ENCODE measurements at places on chromosomes 11 and 22.

- H3K27me3 ChIP-seq = no peaks in the 10 kb centered on the region
- DNase-seq = no peak
- no peak overlapping the region for H3K4me3 ChIP-seq
- H3K27ac ChIP-seq = no peak overlapping the region
- H3K36me3 ChIP-seq = no peaks in the 10 kb centered on the region
These were observed 12.1 kb upstream of the BBOX1 start for GRCh38 chr11:27028561-27028965.

- peaks cover 3% of the 10 kb centered on the region for H3K4me1 ChIP-seq
- H3K4me3 ChIP-seq = no peak overlapping the region
- H3K27me3 ChIP-seq = no peaks in the 10 kb centered on the region
These were observed 6.0 kb downstream of the TMEM123 start for GRCh38 chr11:102446606-102447005.

DNA sequence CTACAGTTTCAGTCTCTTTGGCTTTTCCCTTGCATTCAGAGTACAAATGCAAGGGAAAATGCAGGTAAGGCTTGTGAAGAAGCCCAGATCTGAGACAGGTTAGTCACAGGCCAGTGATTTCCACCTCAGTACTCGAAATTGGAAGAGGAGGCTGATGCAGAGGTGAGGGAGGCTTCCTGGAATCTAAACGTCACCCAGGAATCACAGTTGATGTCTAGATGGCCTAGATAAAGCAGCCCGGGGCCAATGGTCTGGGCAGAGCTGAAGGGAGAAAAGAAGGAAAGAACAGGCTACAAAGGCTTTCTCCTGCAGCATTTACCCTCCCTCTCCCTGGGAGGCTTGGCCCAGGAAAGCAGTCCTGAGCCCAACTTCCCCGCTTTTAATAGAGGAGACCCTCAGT is 8.5 kb downstream of the TRIM6 start:
- no peaks in the 10 kb centered on the region for H3K27me3 ChIP-seq
- H3K36me3 ChIP-seq = peaks cover 34% of the 10 kb centered on the region
- H3K27ac ChIP-seq = no peak overlapping the region
- DNase-seq = no peak
- H3K4me1 ChIP-seq = peaks cover 8% of the 10 kb centered on the region

DNA sequence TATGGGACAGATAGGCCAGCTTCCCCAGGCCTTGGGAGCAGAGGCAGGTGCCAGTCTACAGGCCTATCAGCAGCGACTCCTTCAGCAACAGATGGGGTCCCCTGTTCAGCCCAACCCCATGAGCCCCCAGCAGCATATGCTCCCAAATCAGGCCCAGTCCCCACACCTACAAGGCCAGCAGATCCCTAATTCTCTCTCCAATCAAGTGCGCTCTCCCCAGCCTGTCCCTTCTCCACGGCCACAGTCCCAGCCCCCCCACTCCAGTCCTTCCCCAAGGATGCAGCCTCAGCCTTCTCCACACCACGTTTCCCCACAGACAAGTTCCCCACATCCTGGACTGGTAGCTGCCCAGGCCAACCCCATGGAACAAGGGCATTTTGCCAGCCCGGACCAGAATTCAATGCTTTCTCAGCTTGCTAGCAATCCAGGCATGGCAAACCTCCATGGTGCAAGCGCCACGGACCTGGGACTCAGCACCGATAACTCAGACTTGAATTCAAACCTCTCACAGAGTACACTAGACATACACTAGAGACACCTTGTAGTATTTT is 26.6 kb upstream of the L3MBTL2 start:
- no peak overlapping the region for H3K27ac ChIP-seq
- H3K4me3 ChIP-seq = no peak overlapping the region
- H3K36me3 ChIP-seq = peaks cover 72% of the 10 kb centered on the region
- no peaks in the 10 kb centered on the region for H3K27me3 ChIP-seq
- DNase-seq = no peak

GRCh38 chr11:115676206-115676605 is 172.0 kb upstream of the CADM1 start:
- no peaks in the 10 kb centered on the region for H3K27me3 ChIP-seq
- peak; percentile 69 for DNase-seq
- no peaks in the 10 kb centered on the region for H3K36me3 ChIP-seq
- H3K4me1 ChIP-seq = peaks cover 23% of the 10 kb centered on the region

GRCh38 chr22:17795661-17796548 is 21.6 kb upstream of the BID start:
- H3K36me3 ChIP-seq = no peaks in the 10 kb centered on the region
- H3K27ac ChIP-seq = no peak overlapping the region
- H3K4me1 ChIP-seq = peaks cover 5% of the 10 kb centered on the region
- no peak overlapping the region for H3K4me3 ChIP-seq

Measured in endodermal cell (in vitro differentiated cells).